ENCODE measurements at places on chromosomes 2 and 18.

DNA sequence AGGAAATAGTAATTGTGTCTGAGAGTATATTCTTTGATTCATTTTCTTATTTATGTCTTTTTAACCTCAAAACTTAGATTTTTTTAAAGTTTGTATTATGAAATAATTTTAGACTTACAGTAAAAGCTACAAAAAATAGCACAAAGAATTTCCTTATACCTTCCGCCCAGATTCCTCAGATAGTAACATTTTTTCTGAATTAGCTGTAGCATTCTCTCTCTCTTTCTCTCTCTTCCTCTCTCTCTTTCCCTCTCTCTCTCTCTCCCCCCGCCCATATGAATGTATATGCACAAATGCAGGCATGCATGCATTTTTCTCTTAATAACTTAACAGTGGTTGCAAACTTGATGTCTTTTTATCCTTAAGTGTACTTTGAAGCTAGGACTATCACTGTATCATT lies 361.1 kb upstream of the NRP2 start:
- DNase-seq: no peak

DNA sequence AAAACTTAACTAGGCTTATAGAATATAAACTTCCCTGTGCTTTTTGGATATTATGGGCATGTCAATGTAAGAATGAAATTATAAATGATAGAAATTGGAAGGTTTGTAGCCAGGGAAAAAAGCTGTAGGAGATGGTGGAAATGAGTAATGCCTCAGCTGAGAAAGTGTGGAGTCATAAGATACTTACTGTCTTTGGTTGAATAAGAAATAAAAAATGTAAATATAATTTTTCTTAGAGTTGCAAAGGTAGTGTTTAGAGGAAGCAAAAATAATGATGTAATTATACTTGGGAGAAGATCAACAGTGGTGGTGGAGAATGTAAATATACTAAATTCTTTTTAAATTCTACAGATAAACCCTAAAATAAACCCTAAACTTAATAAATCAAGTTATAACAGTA lies 26.2 kb upstream of the RND3 start:
- no peak for DNase-seq

- DNase-seq: no peak
Measured at GRCh38 chr2:175012516-175012915, 7.3 kb upstream of the CHN1 start.

DNA sequence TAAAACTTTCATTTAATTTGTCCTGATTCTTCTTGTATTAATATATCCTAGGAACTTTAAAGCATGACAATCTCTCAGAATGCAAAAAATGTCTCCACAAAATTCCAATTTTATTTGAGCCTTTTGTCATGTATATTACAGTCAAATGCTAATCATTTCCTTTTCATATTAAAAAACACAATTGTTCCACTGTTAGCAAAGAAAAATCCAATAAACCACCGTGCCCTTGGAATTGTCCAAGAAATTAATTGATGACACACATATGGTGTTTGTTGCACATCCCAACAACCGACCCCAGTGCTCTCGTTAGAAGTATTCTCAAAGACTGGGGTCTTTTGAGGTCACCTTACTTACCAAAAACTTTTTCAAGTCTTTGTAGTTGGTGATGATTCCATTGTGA lies 28.1 kb downstream of the GFPT1 start:
- no peak for DNase-seq

- DNase-seq: peak; percentile 88
Measured at GRCh38 chr18:59957957-59958356, 58.2 kb downstream of the PMAIP1 start.

DNA sequence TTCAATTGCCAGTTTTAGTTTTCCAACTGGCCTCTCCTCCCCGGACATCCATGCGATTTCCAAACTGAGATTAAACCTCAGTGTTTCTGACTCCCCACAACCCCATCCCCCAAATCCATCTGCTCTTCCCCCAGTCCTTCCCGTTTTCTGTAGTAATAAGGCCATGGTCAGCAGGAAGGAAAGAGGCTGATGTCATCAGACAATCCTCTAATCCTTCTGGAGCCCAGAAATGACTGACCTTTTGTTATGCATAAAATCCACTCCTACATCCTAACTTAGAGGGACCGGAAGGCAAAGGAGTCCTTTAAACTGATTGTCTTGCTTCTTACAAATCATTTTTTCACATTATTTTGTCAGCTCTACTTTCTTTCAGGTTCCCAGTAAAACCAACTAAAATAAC lies 155.8 kb downstream of the INO80D start:
- no peak for DNase-seq

GRCh38 chr18:11726556-11726955 lies 37.5 kb downstream of the GNAL start:
- no peak for DNase-seq

DNA sequence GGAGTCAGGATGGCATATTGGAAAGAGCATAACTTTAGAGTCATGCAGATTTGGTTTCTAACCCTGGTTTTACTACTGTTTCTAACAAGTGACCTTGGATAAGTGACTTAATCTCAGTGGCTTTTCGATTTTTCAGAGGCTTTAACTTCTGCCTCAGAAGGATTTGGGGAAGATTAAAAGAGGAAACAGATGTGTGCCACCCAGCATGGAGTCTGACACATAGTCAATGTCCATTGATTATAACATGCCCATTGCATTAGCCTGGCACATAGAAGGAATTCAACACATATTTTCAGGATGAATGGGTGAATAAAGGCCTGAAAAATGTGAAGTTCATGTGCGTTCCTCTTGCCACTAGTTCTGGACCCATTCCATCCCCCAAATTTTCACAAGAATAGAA lies 438.2 kb downstream of the EPHA4 start:
- no peak for DNase-seq

DNA sequence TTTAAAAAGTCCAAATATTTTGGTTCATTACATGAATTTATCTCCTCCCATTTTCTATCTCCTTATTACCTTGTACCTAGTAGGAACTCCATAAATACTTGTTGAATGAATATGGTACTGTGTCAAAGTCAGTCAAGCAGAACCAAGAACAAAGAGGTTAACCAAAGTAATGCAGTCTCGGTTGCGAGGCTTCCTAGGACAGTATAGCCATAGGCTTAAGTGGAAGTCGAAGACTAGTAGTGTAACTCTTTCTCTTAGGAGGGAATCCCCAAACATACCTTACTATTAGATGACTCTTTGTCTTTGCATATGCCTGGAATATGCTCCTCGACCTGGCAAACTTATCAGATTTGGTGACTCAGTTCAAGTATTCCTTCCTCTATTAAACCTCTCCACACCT lies 4.8 kb downstream of the LIPT1 start:
- no peak for DNase-seq

- no peak for DNase-seq
Measured at GRCh38 chr2:15795426-15795825, 144.9 kb upstream of the MYCN start.

DNA sequence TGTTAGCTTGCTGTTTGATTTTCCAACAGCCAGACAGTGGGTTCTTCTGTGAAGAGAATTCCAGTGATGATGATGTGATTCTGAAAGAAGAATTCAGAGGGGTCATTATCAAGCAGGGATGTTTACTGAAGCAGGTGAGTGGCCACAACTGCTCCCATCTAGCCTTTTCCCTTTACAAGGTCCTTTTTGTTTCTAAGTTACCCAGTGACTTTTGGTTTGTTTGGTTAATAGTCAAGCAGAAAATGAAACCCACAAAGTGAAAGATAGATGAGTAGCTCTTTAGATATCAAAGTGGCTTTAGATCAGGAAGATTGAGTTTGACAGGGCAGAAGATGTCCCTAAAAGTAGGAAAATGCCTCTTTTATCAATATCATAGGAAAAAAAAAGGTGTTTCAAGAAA lies 23.3 kb downstream of the PLEK start:
- DNase-seq: no peak

GRCh38 chr18:68056936-68057335 lies 540.4 kb upstream of the DSEL start:
- DNase-seq: no peak

DNA sequence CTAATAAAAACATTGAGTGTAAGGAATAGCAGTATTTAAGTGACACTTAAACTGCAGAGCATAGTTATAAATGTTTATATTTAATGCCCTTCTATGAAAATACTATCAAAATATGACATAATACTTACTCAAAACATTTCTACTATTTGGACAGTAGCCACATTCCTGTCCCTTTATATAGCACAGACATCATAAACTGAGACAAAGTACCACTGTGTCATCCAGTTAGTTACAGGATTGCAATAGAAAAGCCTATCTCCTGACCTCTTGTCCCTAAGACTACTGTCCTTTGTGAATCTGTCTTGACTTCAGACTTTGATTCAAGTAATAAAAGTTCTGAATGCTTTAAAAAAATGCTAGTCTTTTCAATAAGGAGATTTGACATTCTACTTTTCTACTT lies 1528.5 kb upstream of the NXPH2 start:
- no peak for DNase-seq

GRCh38 chr2:178506101-178506500 lies 25.8 kb downstream of the PLEKHA3 start:
- DNase-seq: no peak

- no peak for DNase-seq
Measured at GRCh38 chr2:234241656-234242458, 191.4 kb downstream of the SPP2 start.

- no peak for DNase-seq
Measured at GRCh38 chr2:118936936-118937335, 5.1 kb upstream of the MARCO start.

GRCh38 chr2:110864731-110865130 lies 132.4 kb downstream of the ACOXL start:
- no peak for DNase-seq
